ENCODE measurements at places on chromosomes 6 and 20.
A peak's percentile ranks its signal among the peaks of the same experiment; 100 is the strongest.

- peak; percentile 51 for DNase-seq
Observed at GRCh38 chr20:33653218-33653899, 8.8 kb upstream of the C20orf144 start.

DNA sequence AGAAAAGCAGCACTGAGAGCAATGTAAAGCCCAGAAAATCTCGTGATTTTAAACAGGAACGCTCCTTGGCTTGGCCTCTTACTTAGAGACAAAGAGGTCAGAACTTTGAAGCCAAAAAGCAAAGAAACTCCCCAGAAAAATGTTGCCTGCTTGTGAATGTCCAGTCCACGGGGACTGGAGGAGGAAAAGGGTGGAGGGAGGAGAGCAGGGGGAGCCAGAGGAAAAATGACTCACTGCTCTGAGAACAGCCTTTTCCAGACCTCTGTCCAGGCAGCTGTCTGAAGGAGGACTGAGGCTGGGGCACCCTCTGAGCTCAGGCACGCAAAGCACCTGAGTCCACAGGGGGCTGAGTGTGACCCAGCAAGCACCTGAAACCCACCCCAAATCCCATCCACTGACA lies 64.7 kb downstream of the TRAM2 start:
- DNase-seq = no peak

DNA sequence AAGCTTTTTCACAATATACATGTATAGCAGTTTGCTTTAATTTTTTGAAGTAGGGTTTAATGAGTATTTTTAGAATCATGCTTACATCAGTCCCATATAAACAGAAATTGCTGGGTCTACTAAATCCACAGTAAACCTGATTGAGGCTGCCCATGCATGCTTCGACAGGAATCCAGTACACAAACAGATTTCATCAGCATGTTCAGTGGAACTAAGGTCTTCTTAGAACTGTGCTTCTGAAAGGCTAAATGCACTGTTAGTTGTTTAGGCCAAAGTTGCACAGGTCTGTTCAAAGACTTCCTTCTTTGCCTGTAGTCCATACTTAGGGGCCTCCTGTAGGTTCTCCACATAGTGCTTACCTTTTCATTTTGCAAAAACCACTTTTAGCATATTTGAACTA lies 42.5 kb upstream of the THBS2 start:
- no peak for DNase-seq

- DNase-seq = no peak
Observed at GRCh38 chr6:34806738-34807453, 15.0 kb downstream of the BLTP3A start.

DNA sequence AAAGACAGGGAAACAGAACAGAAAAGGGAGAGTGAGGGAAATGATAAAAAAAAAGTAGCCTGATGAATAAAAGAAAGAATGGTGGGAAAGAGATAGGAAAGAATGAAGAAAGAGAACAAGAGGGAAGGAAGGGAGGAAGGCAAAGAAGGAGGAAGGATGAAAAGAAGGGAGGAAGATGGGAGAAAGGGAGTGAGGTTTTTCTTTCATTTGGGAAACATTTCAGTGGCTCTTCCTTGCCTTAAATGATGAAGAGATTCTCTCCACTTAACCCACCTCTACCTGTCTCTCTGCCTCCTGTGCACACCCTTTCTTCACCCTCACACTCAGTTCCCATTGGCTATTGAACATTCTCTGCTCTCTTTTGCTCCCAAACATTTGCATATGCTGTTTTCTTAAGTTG lies 222.1 kb upstream of the DEFB112 start:
- no peak for DNase-seq

GRCh38 chr6:38625217-38625616 lies 14.5 kb downstream of the BTBD9 start:
- no peak for DNase-seq

DNA sequence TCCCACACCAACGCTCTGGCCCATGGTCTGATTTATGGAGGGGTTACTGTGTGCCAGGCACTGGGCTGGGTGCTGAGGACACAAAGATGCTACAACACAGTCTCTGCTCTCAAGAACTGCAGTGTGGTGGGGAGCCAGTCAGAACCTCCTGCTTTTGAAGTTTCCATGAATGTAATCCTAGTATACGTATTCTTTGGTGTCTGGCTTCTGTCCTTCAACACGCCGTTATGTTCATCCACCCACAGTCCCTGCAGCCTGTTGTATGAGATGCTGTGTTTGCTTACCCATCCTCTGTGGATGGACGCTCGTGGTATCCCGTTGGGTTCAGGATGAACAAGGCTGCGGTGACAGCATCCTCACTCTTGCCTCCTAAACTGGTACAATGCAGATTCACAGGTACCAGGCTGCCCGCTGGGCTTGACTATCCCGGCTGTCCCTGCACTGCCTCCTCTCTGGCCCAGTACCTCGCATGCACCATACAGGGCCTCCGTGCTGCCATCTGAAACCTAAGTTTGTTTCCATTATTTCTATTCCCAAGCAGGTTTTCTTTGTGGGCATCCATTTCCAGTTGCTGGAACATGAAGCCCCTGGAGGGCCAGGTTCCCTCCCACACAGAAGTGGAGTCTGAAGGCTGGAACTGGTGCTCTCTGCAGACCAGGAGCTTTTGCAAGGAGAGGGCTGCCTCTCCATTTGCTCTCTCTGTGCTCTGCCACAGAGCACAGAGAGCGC lies 364.5 kb downstream of the ZFAND3 start:
- DNase-seq = no peak

- DNase-seq = peak; percentile 60
Observed at GRCh38 chr6:29976588-29977424, 34.5 kb downstream of the HLA-A start.

DNA sequence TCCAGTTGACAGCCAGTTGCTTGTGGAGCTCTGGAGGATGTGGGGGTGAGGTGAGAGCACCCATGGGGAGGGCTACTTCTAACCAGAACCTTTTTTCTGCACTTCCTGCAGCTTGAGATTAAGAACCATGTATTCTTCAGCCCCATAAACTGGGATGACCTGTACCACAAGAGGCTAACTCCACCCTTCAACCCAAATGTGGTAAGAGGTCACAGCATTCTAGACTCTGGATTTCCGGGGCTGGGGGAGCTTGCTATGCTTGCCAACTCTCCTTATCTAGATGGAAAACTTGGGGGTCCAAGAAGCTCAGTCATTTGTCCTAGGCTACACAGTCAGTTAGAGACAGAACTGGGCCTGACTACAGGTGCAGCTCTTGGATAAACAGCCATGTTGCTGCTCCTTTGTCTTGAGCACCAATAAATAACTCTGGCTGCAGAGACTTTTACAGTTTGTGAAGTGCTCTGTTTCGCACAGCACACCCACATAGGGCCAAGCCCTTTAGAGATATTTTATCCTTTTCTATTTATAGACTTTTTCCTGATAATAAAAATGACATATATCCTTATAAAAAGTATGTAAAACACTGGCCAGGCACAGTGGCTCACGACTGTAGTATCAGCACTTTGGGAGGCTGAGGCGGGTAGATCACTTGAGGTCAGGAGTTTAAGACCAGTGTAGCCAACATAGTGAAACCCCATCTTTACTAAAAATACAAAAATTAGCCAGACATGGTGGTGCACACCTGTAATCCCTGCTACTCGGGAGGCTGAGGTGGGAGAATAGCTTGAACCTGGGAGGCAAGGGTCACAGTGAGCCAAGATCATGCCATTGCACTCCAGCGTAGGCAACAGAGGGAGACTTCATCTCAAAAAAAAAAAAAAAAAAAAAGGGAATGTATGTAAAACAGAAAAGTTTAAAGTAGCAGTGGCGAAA lies 10.6 kb upstream of the IFT52 start:
- DNase-seq = no peak

DNA sequence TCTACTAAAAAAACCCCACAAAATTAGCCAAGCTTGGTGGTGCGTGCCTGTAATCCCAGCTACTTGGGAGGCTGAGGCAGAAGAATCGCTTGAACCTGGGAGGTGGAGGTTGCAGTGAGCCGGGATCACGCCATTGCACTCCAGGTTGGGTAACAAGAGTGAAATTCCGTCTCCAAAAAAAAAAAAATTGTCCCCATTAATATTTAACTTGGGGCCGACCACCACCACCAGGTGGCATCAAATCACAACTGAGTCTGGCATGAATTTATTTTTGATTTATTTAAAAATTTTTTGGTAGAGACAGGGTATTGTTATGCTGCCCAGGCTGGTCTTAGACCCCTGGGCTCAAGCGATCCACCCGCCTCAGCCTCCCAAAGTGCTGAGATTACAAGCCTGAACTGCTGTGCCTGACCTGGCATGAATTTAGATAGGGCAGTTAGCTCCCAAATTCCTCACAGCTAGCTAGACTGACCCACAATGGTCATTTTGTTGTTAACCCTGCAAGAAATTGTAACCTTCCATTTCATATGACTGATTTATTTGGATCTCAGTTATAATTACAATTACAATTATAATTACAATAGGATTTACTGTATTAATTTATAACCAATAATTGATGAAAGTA lies 17.1 kb upstream of the BEND3 start:
- DNase-seq = no peak

DNA sequence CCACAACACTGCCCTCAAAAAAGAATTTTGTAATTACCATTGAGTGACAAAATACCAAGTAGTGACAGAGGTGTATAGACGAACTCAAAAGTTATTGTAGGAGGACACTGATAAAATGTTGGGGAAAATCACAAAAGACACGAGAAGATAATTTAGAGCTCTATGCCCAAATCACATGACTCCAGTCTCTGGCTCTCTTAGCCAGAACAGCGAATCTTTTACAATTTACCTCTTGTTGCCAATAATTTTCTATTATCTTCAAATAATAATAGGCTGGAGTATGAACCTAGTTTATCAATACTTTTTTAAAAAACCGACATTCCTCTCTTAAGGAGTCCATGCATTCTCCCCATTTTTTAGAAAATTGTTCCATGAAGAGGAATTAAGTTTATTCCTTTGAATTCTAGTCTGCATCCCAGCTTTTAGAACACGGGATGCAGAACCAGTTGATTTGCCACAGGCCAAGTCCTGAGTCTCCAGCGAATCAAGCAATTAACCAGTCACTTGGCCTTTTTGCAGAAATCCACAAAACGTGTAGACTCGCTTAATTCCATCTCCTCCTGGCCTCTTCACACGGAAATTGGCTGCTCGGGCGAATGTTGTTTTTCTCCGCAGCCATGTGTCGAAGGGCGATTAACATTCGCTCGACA lies 507 bp upstream of the RIPPLY2 start:
- no peak for DNase-seq

GRCh38 chr6:149881860-149882259 lies 16.1 kb downstream of the RAET1E start:
- DNase-seq = no peak

DNA sequence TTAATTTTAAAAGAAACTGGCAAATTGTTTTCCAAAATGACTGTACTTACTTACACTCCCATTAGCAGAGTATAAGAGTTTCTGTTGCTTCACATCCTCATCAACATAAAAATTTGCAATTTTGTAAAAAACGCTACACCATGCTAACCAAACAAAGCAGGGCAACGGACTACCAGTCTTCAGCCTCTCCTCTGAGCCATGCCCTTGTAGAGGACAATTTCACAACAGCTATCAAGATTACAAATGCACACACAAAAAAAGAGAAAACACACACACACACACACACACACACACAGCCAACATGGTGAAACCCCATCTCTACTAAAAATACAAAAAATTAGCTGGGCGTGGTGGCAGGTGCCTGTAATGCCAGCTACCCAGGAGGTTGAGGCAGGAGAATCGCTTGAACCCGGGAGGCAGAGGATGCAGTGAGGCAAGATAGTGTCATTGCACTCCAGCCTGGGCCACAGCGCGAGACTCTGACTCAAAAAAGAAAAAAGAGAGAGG lies 4.1 kb upstream of the ADISSP start:
- no peak for DNase-seq

DNA sequence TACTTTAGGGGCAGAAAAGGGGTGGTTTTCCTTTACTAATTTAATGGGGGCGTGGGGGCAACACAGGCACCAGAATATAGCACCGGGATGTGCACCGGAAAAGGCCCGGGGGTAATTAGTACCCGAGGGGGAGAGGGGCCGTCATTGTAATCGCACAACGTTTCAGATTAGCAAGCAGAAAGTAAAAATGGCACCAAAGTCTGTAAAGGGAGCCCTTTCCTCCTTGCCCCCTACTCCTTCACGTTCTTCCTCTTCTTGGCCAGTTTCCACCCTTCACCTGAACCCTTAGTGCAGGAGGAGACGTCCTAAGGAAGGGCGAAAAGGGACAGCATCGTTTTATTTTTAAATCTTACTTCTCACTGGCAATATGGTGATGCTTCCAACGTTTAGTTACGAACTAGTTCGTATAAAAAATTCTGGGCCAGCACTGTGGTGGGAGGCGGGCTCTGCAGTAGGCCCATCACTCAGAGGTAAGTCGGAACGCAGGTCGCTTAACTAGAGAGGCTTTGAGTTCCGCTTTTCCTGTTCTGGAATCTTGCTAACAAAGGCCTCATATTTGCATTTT lies 742 bp upstream of the CEP85L start:
- DNase-seq = no peak

DNA sequence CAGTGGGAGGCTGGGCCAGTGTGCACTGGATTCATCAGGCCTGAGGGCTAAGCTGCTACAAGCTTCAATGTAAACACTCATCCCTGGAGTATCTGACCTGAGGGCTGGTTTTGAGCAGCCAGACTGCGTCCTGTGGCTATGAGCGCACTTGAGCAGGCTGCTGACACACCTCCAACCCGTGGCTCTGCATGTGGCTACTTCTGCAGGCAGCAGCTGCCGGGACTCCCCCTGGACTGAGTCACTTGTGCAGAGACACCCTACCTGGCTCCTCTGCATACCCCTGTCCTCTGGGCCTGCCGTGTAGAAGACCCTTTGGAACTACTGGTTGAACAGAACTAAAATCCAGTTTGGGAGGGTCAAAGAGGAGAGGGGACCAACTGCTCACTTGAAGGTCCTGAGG lies 172.0 kb downstream of the SCP2D1 start:
- no peak for DNase-seq

DNA sequence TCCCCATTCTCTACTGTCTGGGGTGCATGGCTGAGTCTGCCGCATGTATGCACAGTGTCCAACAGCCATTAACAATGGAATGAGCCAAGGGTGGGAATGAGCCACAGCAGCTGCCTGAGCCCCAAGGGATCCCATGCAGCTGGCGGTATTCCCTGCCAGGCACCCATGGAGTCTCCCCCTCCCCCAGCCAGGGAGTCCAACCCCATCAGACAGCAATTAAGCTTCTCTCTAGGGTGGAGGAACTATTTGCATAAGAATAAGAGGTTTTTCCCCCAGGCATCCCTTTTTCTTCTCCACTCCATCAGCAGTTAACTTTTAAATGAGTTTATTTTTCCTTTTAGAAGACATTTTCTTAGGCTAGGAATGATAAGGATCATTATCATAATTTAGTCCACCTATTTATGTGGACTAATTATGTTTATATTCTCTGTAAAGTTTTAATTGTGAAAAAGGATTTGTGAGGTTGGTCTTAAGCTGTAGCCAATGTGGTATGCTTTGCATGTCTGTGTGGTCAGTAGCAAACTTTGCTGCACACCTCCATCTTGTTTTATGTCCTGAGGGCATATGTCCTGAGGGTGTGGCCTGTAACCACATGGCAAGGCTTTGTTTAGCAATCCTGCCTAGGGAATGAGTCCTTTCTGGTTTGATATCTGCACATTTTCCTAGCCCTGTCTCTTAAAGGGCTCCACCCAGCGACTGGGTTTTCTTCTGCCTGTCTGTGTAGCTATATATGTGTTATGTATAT lies 158.9 kb upstream of the OLIG3 start:
- no peak for DNase-seq

- DNase-seq = no peak
Observed at GRCh38 chr20:31587545-31588389, 17.3 kb upstream of the ID1 start.

- DNase-seq = no peak
Observed at GRCh38 chr6:21772884-21773575, 179.5 kb downstream of the SOX4 start.

Data from activated CD4-positive, alpha-beta T cell treated with anti-CD3 and anti-CD28 coated beads, Interleukin-2, amount 50 U/mL, for 16 hours (primary cell).